ENCODE measurements at places on chromosomes 16 and 17.

- DNase-seq: no peak
These were observed 147.3 kb downstream of the PCTP start for GRCh38 chr17:55898195-55898594.

- DNase-seq: no peak
These were observed 576 bp downstream of the EPOP start for GRCh38 chr17:38674014-38674748.

- DNase-seq: no peak
These were observed 136.7 kb downstream of the MAF start for GRCh38 chr16:79463841-79464240.

DNA sequence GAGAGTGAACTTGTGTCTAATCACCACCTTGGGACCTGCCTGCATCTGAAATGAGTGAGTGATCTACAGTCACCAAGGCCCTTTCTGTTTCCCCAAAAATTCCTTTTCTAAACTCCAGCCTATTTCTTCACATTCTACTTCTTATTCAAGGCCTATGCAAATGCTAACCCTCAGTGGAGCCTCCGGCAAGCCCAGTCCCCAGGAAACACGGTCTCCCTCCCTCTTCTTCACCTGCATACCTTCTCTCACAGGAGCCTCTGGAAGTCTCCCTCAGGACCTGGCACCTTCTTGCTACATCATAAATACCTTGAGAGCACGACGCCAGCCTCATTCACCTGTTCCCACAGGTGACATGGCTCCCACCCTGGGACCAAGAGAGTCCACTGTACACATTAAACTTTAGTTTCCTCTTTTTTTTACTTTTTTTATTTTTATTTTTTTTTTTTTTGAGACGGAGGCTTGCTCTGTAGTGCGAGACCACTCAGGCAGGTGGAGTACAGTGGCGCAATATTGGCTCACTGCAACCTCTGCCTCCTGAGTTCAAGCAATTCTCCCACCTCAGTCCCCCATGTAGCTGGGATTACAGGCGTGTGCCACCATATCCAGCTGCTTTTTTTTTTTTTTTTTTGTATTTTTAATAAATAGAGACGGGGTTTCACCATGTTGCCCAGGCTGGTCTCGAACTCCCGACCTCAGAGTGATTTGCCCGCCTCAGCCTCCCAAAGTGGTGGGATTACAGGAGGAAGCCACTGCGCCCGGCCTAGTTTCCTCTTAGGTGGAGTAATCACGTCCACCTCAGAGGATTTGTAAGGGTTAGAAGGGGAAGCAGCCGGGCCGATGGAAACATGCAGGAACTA, 97.3 kb downstream of the ANKRD11 start:
- DNase-seq: no peak

DNA sequence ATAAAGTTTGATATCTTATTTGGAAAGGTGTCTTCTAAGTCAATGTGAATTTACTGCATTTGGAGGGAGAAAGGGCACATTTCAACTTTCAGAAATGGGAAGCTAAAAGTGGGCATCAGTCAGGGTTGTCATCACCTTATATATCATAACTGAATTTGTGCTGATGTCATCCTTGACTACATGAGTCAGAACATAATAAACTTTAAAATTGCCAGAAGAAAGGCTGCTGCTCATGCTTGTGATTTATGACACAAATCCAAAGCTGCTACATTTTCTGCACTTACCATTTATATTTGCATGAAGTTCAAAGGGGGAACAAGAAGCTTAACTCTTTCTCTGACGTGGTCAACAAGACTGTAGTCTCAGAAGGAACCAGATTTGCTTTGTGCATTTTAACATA, 196.6 kb downstream of the UTP18 start:
- DNase-seq: no peak

- no peak for DNase-seq
These were observed 17.8 kb upstream of the MAPT start for GRCh38 chr17:45876539-45876938.

DNA sequence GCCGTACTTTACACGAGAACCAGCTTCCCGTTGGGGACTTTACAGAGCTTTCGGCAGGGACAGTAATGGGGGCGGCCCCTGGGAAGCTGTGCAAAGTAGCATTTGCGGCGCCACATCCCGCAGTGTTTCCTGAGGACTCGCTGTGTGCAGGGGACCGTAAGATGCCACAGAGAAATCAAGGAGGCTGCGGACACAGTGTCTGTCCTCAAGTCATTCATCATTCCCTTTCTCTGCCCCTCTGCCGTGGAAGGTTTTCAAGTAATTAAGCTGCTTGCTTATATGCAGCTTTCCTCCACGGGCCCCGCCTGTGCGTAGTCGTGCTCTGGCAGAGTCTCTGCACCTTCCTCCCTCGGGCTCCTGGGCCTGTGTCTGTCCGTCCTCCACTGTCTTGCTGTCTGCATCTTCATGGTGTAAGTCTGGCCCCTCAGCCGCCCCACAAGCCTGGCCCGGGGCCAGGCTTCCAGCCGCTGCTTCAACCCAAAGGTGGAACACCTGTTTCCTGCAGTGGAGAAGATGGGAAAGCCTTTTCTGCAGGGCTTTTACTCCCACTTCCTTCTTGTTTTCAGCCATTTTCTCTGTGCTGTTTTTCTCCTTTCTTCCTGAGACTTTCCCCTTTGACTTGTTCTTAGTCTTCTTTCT, 216.9 kb upstream of the CHMP6 start:
- DNase-seq: no peak

GRCh38 chr17:28033972-28034714, 8.3 kb upstream of the NLK start:
- DNase-seq: no peak

DNA sequence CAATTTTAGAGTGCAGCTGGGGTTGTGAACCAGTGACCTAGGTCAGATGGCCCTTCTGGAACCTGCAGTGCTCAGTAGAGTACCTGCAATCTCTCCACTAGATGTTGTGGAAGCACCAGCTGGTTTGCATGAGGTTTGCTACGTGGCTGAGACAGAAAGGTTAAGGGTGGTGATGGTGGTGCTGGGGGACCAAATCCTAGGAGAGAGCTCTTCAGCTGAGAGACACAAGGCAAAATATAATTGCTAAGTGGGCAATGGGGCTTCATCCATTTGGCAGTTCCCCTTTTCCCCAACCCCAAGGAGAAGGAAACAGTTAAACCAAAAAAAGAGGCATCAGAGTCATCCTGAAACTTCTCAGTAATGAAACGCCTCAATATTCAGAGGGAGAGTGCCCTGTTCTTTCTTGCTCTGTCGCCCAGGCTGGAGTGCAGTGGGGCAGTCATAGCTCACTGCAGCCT, 13.9 kb downstream of the ITPRIPL2 start:
- no peak for DNase-seq

GRCh38 chr17:2192367-2193057, 111.1 kb downstream of the SMG6 start:
- no peak for DNase-seq

GRCh38 chr17:40024901-40025300, 9.7 kb downstream of the CSF3 start:
- no peak for DNase-seq

GRCh38 chr16:69532641-69533455, 32.9 kb upstream of the NFAT5 start:
- DNase-seq: no peak

DNA sequence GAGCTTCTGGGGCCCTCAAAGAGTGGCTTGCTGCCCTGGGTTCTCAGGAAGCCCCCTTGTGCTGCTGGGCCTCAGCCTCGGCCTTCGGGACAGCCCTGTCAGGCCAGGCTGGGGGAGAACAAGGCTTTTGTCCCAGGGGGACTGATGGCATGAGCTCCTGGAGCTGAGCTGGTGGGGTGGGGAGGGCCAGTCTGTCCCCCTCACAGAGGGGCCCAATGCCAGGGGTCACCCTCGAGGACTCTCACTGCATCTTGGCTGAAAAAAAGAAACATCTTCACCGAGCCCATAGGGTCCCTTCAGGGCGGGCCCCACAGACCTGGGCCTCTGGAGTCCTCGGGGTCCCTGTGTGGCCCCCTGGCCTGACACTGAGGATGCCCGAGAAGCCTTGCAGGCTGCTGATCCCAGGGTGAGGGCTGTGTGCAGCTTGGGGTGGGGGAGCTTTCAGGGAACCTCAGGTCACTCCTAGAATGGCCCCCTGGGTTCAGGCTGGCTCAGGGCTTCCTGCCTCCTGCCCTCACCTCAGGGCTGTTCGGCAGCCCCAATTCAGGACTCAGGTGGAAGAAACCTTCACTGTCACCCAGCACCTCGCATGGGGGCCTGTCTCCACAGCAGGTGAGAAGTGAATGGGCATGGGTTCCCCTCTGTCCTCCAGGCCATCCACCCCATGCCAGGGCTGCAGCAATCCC, 90.5 kb downstream of the TNFRSF13B start:
- no peak for DNase-seq

- no peak for DNase-seq
These were observed 17.5 kb downstream of the STAT5A start for GRCh38 chr17:42305543-42306384.

DNA sequence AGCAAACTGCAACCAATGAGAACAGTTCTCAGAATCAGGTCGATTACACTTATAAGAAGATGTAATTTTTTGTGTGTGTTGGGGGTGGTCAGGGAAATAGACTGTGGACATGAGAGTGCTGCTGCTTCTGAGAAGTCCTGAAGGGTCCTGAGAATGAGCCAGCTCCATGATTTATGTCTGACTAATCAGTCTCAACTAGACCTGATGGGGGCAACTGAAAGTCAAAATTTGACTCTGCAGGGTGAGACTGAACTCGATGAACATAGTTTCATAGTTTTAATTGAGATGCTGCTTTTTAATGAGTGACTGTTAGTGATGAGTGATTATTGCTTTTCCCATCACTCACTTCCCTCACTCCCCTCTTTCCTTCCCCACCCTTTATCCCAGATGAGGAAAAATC, 37.3 kb downstream of the SMARCE1 start:
- DNase-seq: no peak

Data from T-helper 22 cell (primary cell).